ENCODE measurements at places on chromosomes 11 and 22. TPM values are rescaled to one million over a fixed set of nuclear protein-coding genes. Genes with fewer than 3 reads are reported as not detected.

GRCh38 chr11:11582011-11582701 is 39.6 kb downstream of the GALNT18 start:
- H3K27me3 ChIP-seq, result no peaks in the 10 kb centered on the region
- no peaks in the 10 kb centered on the region for H3K4me1 ChIP-seq
- no peak overlapping the region for H3K4me3 ChIP-seq
- H3K27ac ChIP-seq, result no peak overlapping the region
- no peaks in the 10 kb centered on the region for H3K36me3 ChIP-seq

- no peak overlapping the region for H3K4me3 ChIP-seq
- no peaks in the 10 kb centered on the region for H3K27me3 ChIP-seq
- H3K4me1 ChIP-seq, result peaks cover 2% of the 10 kb centered on the region
- no peak for DNase-seq
- H3K27ac ChIP-seq, result no peak overlapping the region
- no peaks in the 10 kb centered on the region for H3K36me3 ChIP-seq
These were observed 56.5 kb upstream of the AMPD3 start for GRCh38 chr11:10398525-10398924.

The LRRC10B gene
- 3.4 TPM for total RNA-seq

- H3K27me3 ChIP-seq, result no peaks in the 10 kb centered on the region
- no peak overlapping the region for H3K27ac ChIP-seq
- H3K4me3 ChIP-seq, result no peak overlapping the region
These were observed 4.5 kb upstream of the NEFH start for GRCh38 chr22:29475550-29475949.

DNA sequence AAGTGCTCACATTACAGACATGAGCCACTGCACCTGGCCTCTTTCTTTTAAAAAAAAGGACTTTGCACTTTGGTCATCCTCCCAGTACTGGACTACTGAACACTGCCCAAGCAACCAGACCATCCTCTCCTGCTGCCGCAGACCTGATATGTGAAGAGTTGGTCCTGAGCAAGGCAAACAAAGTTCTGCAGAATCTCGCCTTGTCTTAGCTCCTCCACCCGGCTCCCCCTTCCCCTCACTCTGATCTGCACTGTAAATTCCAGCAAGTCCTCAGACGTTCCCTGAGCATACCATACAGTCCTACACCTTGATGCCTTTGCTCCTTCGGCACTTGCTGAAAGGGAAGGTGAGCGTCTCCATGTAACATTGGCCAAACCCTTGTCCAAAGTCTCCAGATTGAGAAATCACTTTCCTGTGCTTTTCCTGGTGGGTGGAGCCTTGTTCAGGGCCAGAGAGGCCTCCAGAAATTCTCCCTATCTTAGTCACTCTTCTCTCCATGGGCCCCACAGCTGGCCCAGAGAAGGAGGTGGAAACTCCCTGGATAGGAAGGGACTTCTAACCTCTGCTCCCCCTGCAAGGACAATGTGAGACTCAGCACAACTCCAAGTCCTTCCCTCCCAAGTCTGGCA is 47.0 kb upstream of the TIMP3 start:
- no peak overlapping the region for H3K4me3 ChIP-seq
- H3K4me1 ChIP-seq, result no peaks in the 10 kb centered on the region
- no peak overlapping the region for H3K27ac ChIP-seq
- no peaks in the 10 kb centered on the region for H3K27me3 ChIP-seq
- H3K36me3 ChIP-seq, result no peaks in the 10 kb centered on the region

The LMNTD2 gene
- total RNA-seq, result 1.2 TPM

The GSTP1 gene
- 484 TPM for total RNA-seq

- H3K27me3 ChIP-seq, result no peaks in the 10 kb centered on the region
- peak; percentile 16 for DNase-seq
- peaks cover 7% of the 10 kb centered on the region for H3K4me1 ChIP-seq
- H3K36me3 ChIP-seq, result no peaks in the 10 kb centered on the region
- no peak overlapping the region for H3K27ac ChIP-seq
These were observed 3.9 kb downstream of the RHBDD3 start for GRCh38 chr22:29263791-29264276.

The MOGAT2 gene
- 0.72 TPM for total RNA-seq

- no peak overlapping the region for H3K4me3 ChIP-seq
- H3K36me3 ChIP-seq, result no peaks in the 10 kb centered on the region
- H3K27ac ChIP-seq, result no peak overlapping the region
- no peaks in the 10 kb centered on the region for H3K27me3 ChIP-seq
- H3K4me1 ChIP-seq, result no peaks in the 10 kb centered on the region
- no peak for DNase-seq
These were observed 57.7 kb upstream of the LINC01488 start for GRCh38 chr11:69423611-69424385.

- no peak overlapping the region for H3K27ac ChIP-seq
- H3K4me1 ChIP-seq, result no peaks in the 10 kb centered on the region
- no peaks in the 10 kb centered on the region for H3K36me3 ChIP-seq
These were observed 484.3 kb downstream of the SOX6 start for GRCh38 chr11:15871904-15872626.

DNA sequence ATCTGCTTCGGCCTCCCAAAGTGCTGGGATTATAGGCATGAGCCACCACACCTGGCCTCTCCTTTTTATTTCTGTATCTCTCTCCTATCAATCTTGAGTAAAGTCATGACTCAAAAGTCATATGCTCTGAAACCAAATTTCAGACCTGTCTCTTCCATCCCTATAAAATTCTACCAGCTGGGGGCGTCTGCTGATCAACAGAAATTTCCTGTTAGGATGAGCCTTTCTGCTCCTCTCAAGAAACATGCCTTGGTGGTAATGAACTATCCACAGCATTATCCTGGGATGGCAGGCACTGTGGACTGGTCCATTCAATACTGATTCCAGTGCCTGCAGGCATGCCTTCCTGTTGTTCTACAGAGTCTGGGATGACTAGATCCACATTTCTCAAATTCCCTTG is 472.6 kb downstream of the NELL1 start:
- no peaks in the 10 kb centered on the region for H3K36me3 ChIP-seq
- DNase-seq, result no peak
- no peak overlapping the region for H3K27ac ChIP-seq
- no peaks in the 10 kb centered on the region for H3K27me3 ChIP-seq
- H3K4me3 ChIP-seq, result no peak overlapping the region

DNA sequence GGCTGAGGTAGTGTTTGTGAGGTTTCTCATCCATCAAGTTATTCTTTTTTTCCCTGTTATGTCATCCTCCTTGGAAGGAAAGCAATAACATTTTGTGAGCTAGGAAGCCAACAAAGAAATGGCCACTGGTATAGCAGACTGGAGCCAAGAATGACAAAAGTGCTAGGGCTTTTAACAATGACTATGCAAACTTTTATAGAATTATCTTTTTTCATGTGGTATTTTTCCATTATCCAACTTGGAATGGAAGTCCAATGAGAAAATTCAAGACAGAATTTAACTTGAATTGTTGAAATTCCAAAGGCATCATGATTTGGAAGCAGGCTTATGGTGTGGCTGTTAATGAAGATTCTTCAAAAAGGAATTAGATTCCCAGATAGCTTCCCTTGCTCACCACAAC is 216.4 kb upstream of the PDGFD start:
- no peaks in the 10 kb centered on the region for H3K36me3 ChIP-seq
- DNase-seq, result no peak
- H3K4me1 ChIP-seq, result no peaks in the 10 kb centered on the region
- H3K4me3 ChIP-seq, result no peak overlapping the region
- no peak overlapping the region for H3K27ac ChIP-seq

DNA sequence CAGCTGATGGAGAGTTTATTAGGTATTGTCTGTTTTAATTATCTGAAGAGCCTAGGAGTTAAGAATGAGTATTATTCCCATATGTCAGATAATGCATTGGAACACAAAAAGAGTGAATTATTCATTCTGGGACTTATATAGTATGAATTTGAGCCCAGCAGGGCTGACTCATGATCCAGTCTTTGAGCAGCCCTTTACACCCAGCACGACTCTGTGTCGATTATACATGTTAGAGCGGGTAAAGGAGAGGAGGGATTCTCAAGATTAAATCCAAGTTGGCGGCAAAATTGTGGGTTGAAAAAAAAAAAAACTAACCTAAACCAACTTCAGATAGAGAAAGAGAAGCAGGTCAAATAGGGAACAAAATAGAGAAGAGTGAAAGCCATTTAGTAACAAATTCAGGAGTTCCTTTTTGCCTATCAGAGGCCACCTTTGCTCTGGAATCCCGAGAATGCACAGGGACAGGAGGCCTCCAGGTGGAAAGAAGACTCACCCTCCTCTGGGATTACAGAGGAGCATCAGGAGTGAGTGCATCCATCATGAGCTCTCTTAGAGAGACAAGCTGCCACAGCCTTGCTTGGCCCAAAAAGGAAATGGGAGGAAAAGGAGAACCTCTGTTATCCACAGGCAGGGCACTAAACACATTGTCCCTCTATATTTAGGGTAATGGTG is 3.1 kb downstream of the MRGPRX1 start:
- no peaks in the 10 kb centered on the region for H3K4me1 ChIP-seq
- no peaks in the 10 kb centered on the region for H3K36me3 ChIP-seq
- H3K27ac ChIP-seq, result no peak overlapping the region
- no peaks in the 10 kb centered on the region for H3K27me3 ChIP-seq

The SLC22A6 gene
- total RNA-seq, result not detected

DNA sequence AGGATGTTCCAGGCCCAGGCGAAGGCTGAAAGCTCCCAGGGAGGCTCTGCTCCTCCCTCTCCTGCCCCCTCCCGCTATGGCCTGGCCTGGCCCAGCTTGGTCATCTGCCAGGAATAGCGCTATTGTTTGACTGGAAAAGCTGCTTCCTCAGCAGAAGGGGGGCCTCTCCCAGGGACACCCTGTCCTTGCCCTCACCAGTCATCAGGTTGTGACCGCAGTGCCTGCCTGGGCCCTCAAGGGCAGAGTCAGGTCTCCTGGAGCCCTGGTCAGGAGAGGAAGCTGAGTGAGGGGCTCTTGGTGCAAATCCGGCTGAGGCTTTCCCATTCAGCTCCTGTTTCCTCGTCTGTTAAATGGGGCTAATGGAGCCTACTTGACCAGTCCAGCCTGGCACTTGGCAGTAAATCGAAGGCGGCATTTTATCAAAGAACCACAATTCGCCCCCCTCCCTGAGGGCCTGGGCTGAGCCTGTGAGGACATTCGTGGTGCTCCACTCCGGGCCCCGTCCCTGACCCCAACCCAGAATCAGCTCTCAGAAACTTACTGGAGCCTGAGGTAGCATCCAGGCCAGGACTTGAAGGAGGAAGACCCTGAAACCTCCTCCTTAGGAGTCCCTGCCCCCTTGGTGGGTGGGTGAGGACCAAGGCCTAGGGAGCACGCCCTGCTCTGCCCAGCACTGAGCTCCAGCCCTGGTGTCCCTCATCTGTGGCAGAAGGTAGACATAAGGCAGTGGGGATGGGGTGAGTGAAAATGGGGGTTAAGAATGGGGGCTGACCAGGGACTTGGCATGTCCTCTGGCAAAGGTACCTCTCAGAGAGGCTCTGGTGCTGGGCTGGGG is 2.0 kb upstream of the CASTOR1 start:
- H3K27me3 ChIP-seq, result no peaks in the 10 kb centered on the region
- H3K36me3 ChIP-seq, result no peaks in the 10 kb centered on the region
- peaks cover 17% of the 10 kb centered on the region for H3K4me1 ChIP-seq
- peak; percentile 90 for DNase-seq

The NFRKB gene
- total RNA-seq, result 25.7 TPM

DNA sequence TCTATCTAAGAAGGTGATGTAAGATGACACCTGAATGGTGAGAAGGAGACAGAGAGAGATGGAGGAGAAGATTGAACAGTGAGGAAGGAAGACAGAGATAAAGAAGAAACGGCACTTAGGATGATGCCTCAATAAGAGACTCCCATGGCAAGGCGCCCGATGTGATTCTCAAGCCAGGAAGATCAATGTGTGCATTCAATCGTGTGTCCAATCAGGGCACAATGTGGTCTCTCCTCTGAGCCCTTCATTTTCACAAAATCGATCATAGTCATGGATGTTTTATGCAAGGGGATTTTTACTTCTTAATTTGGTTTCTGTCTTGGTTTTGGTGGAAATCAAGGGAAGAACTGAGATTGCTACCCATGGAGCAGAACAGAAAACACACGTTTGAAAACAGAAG is 19.9 kb upstream of the TMPRSS13 start:
- H3K36me3 ChIP-seq, result no peaks in the 10 kb centered on the region
- H3K27me3 ChIP-seq, result no peaks in the 10 kb centered on the region
- no peak overlapping the region for H3K4me3 ChIP-seq
- H3K27ac ChIP-seq, result no peak overlapping the region
- H3K4me1 ChIP-seq, result peaks cover 2% of the 10 kb centered on the region

DNA sequence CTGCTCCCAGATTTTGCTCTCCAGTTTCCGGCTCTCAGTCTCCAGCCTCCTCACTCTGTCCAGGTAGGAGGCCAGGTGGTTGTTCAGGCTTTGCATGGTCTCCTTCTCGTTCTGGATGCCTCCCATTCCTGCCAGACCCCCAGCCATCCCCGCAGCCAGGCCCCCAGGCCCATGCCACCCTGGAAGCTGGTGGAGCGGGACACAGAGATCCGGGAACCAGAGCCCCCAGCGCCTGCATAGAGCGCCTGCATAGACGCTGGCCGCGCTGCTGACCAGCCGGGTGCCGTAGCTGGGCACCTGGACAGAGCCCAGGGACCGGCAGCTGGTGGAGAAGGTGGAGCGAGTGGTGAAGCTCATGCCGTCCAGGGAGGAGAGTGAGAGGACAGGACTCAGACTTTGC is 82.7 kb upstream of the LDLRAD3 start:
- H3K36me3 ChIP-seq, result no peaks in the 10 kb centered on the region
- no peak overlapping the region for H3K4me3 ChIP-seq
- no peaks in the 10 kb centered on the region for H3K4me1 ChIP-seq
- no peaks in the 10 kb centered on the region for H3K27me3 ChIP-seq

GRCh38 chr11:115498354-115498753 is 5.9 kb downstream of the CADM1 start:
- DNase-seq, result no peak
- no peaks in the 10 kb centered on the region for H3K27me3 ChIP-seq
- H3K27ac ChIP-seq, result no peak overlapping the region
- peaks cover 4% of the 10 kb centered on the region for H3K4me1 ChIP-seq

The TIMP3 gene
- total RNA-seq, result 48.5 TPM

The PGA4 gene
- total RNA-seq, result 0.45 TPM

GRCh38 chr11:67345247-67345919 is 8.0 kb downstream of the POLD4 start:
- no peaks in the 10 kb centered on the region for H3K27me3 ChIP-seq
- no peaks in the 10 kb centered on the region for H3K36me3 ChIP-seq
- H3K4me3 ChIP-seq, result no peak overlapping the region
- peaks cover 3% of the 10 kb centered on the region for H3K4me1 ChIP-seq
- no peak for DNase-seq
- no peak overlapping the region for H3K27ac ChIP-seq

DNA sequence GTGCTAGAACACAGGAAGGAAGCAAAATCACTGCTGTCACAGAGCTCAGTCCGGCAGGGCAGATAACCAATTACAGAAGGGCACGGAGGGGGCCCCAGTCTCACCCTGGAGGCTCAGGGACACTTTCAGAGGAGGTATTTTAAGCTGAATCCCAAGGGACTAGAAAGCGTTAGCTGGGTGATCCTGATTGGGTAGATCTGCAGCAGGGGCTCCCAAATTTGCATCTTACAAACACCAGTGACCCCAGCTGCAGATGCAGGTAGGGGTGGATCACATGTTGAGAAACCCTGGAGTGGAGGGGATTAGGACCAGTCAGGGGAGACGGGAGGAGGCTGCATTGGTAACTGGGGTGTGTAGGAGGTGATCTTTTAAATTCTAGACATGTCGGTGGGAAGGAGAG is 91.4 kb downstream of the CSNK2A3 start:
- H3K27me3 ChIP-seq, result no peaks in the 10 kb centered on the region
- H3K4me3 ChIP-seq, result no peak overlapping the region
- no peak for DNase-seq
- no peaks in the 10 kb centered on the region for H3K4me1 ChIP-seq
- no peaks in the 10 kb centered on the region for H3K36me3 ChIP-seq
- H3K27ac ChIP-seq, result no peak overlapping the region

All from ovary (tissue), 10 donors.